ENCODE measurements at places on chromosomes 12 and 14. TPM values are rescaled to one million over a fixed set of nuclear protein-coding genes. Genes with fewer than 3 reads are reported as not detected.

CYP46A1 gene
- total RNA-seq, result 0.88 TPM

TBC1D30 gene
- total RNA-seq, result 7.7 TPM

GYS2 gene
- total RNA-seq, result 3.1 TPM

KIF21A gene
- 27.1 TPM for total RNA-seq

GLI1 gene
- total RNA-seq, result not detected

SRRM4 gene
- not detected for total RNA-seq

C3AR1 gene
- 108 TPM for total RNA-seq

IL23A gene
- total RNA-seq, result 1.0 TPM

PLEKHG7 gene
- not detected for total RNA-seq

MAP3K9 gene
- total RNA-seq, result under 0.01 TPM

TMCC3 gene
- 12.1 TPM for total RNA-seq

OR4E2 gene
- not detected for total RNA-seq

CIROP gene
- total RNA-seq, result not detected

REP15 gene
- total RNA-seq, result 3.6 TPM

CAPZA3 gene
- total RNA-seq, result not detected

RNASE7 gene
- total RNA-seq, result not detected

KRT7 gene
- total RNA-seq, result 3.6 TPM

RPL36AL gene
- 189 TPM for total RNA-seq

GPR135 gene
- 6.5 TPM for total RNA-seq

MFAP5 gene
- 168 TPM for total RNA-seq

SAMD15 gene
- 1.7 TPM for total RNA-seq

OR4K14 gene
- not detected for total RNA-seq

STYK1 gene
- not detected for total RNA-seq

HEATR5A gene
- total RNA-seq, result 27.3 TPM

LPAR5 gene
- total RNA-seq, result 4.0 TPM

PXMP2 gene
- total RNA-seq, result 87.0 TPM

SPX gene
- 3.6 TPM for total RNA-seq

RPL41 gene
- 2,735 TPM for total RNA-seq

FAM181A gene
- total RNA-seq, result not detected

SPTSSA gene
- 19.5 TPM for total RNA-seq

ADAMTS20 gene
- total RNA-seq, result not detected

KRT6C gene
- not detected for total RNA-seq

RASSF9 gene
- total RNA-seq, result 3.2 TPM

GCH1 gene
- total RNA-seq, result 5.1 TPM

SLCO1B1 gene
- total RNA-seq, result not detected

KRT8 gene
- 5.5 TPM for total RNA-seq

HHIPL1 gene
- 1.9 TPM for total RNA-seq

EPYC gene
- not detected for total RNA-seq

DHRS2 gene
- total RNA-seq, result not detected

BICDL1 gene
- 2.2 TPM for total RNA-seq

PRB2 gene
- not detected for total RNA-seq

CFAP54 gene
- total RNA-seq, result 1.1 TPM

ATXN7L3B gene
- 13.7 TPM for total RNA-seq

TMEM132C gene
- 67.8 TPM for total RNA-seq

CEBPE gene
- 0.68 TPM for total RNA-seq

SLC7A8 gene
- total RNA-seq, result 66.9 TPM

TAS2R31 gene
- total RNA-seq, result 3.4 TPM

FOXG1 gene
- total RNA-seq, result not detected

PRKD1 gene
- total RNA-seq, result 19.4 TPM

GLT8D2 gene
- 10.2 TPM for total RNA-seq
